ENCODE measurements at places on chromosomes 4 and X.

- DNase-seq: no peak
Measured at GRCh38 chr4:183987987-183988392, 82.9 kb downstream of the STOX2 start.

DNA sequence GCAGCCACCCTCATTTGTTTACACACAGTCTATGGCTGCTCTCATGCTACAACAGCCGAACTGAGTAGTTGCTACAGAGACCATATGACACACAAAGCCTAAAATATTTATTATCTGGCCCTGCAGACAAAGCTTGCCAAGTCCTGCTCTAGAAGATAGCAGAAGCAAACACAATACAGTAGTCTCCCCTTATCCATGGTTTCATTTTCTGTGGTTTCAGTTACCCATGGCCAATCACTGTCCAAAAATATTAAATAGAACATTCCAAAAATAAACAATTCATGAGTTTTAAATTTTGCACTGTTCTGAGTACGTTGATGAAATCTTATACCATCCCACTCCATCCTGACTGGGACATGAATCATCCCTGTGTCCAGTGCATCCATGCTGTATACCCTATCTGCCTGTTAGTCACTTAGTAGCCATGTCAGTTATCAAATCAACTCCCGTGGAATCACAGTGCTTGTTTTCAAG is 40.2 kb upstream of the ZNF81 start:
- no peak for DNase-seq

GRCh38 chr4:8690216-8691150 is 97.9 kb downstream of the CPZ start:
- no peak for DNase-seq

DNA sequence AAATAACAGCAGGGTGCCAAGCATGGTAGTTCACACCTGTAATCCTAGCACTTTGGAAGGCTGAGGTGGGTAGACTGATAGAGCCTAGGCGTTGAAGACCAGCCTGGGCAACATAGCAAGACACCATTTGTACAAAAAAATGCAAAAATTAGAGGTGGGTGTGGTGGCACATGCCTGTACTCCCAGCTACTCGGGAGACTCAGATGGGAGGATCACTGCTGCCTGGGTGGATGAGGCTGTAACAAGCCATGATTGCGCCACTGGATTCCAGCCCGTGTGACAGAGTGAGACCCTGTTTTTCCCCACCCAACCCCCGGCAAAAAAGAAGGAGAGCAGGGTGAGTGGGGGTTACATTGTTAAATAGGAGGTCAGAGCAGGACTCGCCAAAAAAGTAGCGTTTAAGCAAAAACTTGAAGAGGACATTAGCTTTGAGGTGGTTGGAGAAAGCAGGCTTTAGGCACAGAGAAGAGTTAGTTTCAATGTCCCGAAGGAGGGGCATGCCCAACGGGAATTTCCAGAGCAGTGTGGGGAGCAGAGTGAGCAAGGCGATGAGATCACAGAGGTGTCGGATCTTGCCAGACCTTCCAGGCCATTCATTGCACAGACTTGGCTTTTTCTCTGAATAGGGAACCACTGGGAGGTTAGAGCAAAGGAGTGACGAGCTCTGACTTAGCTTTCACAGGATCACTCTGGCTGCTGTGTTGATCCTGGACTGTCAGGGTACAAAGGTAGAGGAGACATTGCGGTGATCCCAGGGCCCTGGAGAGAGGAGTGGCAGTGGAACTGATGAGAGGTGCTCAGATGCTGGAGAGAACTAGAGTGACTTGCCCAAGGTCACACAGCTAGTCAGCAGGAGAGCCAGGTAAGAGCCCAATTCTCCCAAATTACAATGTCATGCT is 70.6 kb downstream of the TRAPPC11 start:
- DNase-seq: no peak

GRCh38 chr4:11424000-11424399 is 4.7 kb downstream of the HS3ST1 start:
- DNase-seq: no peak

DNA sequence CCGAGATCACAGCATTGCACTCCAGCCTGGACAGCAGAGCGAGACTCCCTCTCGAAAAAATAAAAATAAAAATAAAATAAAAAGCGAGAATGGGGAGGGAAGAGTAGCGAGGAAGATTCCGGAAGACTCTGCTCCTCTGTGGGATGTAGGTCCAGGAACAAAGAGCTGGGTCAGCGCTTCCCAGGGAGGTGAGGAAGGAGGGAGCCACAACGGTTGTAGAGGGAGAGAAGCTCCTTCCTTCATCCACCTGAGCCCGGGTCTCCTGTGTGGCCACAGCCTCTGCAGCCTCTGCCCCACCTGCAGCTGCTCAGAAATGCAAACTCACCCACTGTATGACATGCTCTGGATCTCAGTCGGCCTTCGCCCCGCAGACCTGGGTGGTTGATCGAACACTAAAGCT is 3.8 kb upstream of the PPP2R3B start:
- no peak for DNase-seq

- DNase-seq: peak; percentile 40
Measured at GRCh38 chr4:80362578-80363181, 27.1 kb downstream of the CFAP299 start.

DNA sequence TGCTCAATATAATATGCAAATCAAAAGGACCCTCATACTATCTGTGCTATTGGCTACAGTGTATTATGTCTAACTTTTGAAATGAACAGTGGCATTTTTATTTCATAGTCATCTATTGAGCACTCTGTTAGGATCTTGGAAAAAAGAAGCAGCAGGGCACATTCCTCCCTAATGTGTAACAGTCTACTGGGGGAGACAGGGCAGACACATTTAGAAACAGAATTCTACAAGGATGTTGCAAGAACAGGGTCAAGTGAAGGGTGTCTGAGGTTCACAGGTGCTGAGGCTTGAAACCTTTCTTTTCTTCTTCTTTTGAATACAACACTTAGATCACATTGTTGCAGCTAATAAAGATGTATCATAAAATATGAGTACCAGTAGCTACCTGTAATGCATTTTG is 129.7 kb upstream of the SLC4A4 start:
- DNase-seq: no peak

DNA sequence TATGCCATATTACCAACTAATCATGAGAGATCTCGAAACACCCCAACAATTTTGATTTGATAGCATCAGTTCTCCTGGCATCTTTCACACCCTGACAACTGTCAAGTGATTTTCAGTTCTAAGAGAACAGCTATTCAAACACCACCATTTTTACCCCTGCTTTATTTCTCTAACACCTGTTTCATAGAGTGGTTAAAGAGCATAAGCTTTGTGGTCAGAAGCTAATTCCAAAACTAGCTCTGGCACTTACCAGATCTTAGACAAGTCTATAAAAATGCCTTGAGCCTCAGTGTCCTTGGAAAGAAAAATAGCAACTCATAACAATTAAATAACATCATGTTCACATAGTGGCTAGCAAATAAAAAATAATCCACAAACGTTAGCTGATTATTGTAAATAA is 17.9 kb downstream of the PPA2 start:
- DNase-seq: no peak

- no peak for DNase-seq
Measured at GRCh38 chr4:94804650-94805049, 46.9 kb downstream of the BMPR1B start.

DNA sequence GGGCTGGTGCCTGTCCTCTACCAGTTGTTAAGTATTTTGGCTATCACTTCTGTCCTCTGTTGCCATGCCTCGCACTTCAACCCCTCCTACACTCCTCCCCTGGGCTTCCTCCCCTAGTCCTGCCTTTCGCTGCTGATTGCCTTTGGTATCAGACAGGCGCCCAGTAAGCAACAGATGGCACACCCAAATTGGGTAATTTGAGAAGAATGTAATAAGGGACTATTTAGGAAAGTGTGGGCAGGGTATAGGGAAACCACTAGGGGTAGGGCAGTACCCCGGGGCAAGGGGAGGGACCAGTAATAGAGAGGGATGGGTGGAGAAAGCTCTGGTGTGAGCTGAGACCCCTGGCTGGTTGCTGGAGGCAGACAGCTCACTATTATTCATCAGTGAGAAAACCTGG is 172.7 kb upstream of the USP9X start:
- DNase-seq: no peak

GRCh38 chr4:91840359-91840758 is 463.4 kb upstream of the GRID2 start:
- no peak for DNase-seq

DNA sequence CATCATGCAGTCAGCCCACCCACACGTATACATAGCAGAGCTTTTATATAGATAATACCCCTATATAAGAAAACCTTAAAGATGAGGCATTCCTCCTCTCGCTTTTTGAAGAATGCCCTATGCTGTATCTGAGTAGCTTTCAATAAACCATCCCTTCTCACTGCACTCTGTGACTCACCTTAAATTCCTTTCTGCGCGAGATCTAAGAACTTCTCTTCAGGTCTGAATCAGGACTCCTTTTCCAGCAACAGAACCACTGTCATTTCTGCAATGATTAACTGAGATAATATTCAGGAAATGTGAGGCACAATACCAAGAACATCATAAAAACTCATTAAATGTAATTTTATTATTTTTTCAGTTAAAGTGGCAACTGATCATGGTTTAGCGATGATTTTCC is 76.4 kb upstream of the DCLK2 start:
- DNase-seq: no peak

GRCh38 chr4:145937971-145938611 is 532 bp downstream of the ZNF827 start:
- peak; percentile 62 for DNase-seq

DNA sequence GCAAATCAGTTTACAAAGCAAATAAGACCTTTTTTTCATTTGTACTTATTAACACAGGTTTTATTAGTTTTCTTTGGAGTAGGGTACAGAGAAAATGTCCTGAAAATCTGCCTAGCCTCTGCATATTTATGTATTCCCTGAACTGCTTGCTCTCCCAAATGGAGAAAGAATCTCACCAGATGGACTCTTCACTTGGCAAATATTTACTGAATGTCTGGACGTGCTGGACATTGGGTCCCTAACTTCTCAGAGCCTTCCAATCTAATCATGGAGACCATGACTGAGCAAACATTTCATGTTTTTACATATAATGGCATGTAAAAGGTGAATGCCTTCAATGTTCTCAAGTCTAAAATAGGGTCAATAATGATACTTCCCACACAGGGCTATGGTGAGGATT is 126.0 kb downstream of the CHRDL1 start:
- no peak for DNase-seq

DNA sequence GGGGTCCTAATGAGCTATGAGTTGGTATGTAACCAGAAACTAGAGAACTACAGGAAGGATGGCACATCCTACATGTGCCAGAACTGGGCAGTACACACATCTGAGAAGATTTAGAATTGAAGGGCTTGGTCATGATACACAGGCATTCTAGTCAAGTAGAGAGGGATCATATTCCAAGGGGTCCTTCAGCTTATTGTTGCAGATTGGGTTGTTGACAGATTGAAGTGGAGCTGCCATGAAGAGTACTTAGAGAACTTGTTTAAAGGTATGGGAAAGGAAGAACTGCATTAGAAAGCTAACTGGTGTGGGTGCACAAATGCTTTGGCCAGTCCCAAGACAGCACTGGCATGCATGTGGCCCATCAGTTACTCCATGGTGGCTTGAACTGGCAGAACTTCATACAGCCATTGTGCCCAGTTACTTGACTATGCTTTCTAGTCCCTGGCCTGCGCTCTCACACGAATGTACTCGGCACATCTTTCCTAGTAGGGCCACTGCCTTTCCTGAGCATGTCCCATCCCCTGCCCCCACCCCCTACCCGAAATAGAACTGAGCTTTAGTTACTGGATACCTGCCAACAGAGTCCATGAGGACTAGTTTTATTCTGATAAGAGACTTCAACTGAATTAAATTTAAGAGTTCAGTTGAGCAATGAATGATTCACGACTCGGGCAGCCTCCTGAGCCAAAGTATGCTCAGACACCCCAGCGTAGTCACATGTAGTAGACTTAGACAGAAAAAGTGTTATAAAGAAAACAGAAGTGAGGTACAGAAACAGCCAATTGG is 64.0 kb downstream of the CCNG2 start:
- DNase-seq: no peak

- DNase-seq: no peak
Measured at GRCh38 chr4:161650812-161651211, 513.0 kb downstream of the FSTL5 start.

DNA sequence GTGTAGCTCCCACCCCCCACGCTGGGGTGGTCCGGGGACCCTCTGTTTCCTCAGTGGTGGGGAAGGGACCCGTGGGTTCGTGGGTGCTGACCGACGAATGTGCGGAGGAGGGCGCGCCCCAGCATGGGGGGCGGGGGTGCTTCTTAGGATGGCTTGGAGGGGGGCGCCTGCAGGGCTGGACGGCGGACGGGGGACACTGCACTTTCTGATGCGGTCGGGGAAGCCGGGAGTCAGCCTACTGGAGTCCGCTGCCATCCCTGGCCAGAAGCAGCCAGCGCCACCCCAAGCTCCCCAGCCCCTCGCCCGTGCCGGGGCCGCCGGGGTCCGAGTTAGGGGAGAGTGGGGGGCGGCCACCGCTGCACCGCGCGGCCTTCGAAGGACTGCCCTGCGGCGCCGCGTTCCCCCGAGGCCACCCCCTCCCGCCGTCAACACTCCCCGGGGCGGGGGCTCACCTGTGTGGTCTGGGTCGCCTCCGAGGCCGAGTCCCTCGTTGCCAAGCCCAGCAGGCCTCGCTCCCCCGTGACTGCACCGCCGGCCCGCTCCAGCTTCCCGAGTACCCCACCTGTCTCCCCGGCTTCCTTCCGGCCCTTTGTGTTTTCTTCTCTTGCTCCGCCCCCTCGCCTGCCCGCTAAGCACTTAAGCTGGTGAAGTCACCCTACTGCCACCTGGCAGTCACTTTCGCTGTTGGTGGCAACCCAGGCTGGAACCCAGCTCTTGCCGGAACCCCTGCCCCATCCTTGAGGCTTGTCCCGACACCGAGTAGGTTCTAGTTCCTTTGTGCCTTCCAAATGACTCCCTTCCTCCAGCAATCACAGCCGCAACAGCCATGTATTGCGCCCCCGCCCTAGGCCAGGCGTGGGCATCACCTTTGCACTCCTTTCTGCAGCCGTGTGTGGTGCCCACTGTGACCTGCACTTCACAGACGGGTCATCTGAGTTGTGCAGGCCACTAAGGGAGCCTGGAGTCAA is at the start of gene OCIAD2:
OCIAD2 (minus strand) TSS at position 569 of the 968 bp plus-strand sequence. CDS start 2,225 bp downstream, outside the sequence.
- peak; percentile 84 for DNase-seq

Data from activated T-cell treated with anti-CD3 and anti-CD28 coated beads, Interleukin-2, amount 50 U/mL, for 48 hours (primary cell).